ENCODE measurements at places on chromosomes 6 and 20.
A peak's percentile ranks its signal among the peaks of the same experiment; 100 is the strongest.

GRCh38 chr6:92050216-92050615 is 1369.1 kb downstream of the EPHA7 start:
- no peak for DNase-seq

DNA sequence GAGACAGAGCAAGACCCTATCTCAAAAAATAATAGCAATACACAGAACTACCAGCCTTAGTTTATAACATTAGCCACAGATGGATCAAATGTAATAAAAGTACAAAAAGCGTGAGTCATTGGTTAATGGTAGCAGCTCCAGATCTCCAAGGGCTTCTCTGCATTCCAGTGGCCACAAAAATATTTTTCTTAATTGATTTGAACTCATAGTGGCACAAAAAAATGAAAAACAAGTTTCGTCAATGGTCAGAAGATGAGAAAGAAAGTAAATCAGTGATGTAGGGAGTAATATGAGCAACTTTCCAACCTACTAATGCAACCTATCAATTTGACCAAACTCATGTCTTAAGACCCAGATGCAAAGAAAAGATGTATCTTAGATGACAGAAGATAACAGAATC is 79.6 kb downstream of the CEP57L1 start:
- DNase-seq = no peak

DNA sequence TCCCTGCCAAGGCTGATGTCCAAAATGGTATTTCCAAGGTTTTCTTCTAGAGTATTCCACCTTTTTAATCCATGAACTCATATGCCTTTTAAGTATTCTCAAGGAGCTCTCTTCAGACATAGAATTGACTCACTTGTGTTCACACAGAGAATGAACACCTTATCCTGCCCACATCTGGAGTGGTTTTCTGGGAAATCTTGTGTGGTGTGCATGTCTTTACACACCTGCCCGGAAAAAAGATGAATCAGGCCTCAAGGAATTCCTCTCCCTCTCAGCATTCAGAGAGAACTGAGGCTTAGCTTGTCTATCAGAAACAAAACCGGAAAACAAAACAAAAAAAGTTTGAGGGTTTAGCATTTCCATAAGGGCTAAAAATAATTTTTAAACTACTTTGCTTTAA is 148.8 kb downstream of the TFAP2A start:
- no peak for DNase-seq

GRCh38 chr20:62704341-62704948 is 4.2 kb upstream of the NTSR1 start:
- peak; percentile 63 for DNase-seq

GRCh38 chr6:148524976-148525375 is 182.3 kb downstream of the SASH1 start:
- no peak for DNase-seq

DNA sequence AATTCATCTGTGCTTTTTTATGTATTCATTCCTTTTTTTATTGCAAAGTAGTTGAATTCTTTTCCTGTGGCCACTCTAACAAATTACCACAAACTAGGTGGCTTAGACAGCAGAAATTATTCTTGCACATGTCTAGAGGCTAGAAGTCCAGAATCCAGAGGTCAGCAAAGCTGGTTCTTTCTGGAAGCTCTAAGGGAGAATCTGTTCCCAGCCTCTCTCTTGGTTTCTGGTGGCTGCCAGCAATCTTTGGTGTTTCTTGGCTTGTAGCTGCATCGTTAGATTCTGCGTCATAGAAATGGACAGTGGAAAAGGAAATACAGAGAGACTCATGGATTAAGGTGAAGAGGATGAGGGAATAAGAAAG is 39.3 kb downstream of the GSTA2 start:
- no peak for DNase-seq

DNA sequence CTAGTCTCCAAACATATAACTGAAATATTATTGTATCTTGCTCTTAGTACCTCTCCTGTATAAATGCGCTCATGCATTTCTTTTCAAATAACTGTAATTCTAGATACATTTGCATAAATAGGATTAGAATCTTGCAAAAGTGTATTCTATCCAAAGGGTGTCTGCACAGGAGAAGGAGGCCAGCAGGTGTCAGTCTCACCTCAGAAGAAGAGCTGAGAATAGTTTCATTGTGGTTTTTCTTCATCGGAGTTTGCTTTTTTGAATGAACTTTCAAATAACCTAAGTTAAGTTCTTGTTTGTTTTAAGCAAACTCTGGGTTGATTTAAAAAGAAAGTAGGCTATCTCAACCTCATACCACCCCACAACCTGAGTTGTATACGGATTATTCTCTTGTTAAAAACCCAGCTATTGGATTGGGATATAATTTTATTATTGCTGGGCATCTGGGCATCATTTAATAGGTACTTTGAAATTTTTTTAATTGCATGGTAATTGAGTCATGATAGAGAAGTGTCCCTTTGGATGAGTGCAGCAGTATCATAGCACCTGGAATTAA is 125.0 kb upstream of the MLIP start:
- DNase-seq = no peak

GRCh38 chr6:31907158-31907813 is 5.4 kb upstream of the ZBTB12 start:
- DNase-seq = no peak

- no peak for DNase-seq
These were observed 40.8 kb downstream of the ZFAND3 start for GRCh38 chr6:37860226-37860839.

DNA sequence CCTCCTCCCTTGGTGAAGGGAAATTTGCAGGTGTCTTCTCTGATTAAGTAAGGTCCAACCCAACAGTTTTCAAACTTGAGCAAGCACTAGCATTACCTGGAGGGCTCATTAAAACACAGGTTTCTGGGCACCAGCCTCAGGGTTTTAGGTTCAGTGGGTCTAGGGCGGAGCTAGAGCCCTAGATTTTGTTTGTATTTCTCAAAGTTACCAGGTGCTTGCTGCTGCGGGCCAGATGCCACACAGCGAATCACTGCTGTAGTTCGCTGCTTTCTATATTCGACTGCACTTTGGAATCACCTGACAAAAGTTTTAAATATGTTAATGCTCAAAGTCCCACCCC is 869 bp downstream of the COL21A1 start:
- no peak for DNase-seq

- DNase-seq = no peak
These were observed 224.3 kb downstream of the MAFB start for GRCh38 chr20:40464731-40465208.

DNA sequence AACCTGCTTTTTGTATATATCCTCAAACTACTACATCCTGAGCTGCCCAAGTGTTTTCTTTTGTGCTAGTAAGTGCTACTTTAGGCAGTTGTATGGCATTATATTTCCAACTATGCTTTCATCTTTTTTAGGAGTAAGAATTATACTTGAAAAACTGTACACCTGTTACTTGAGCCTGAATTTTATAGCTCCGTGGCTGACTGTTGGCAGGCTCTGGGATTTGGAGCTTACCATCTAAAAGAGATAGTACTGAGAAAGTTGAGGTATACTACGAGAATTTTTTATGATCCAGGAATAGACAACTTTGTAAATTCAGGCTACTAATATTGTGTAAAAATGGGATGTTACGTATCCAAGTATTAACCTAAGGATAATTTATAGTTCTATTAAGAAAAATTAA is 32.4 kb downstream of the RNF217 start:
- no peak for DNase-seq

GRCh38 chr20:59145924-59146779 is 17.5 kb upstream of the ZNF831 start:
- DNase-seq = no peak

- no peak for DNase-seq
These were observed 31.7 kb downstream of the C6orf58 start for GRCh38 chr6:127608554-127609270.

GRCh38 chr6:37171201-37171969 is 1.4 kb downstream of the PIM1 start:
- no peak for DNase-seq

GRCh38 chr6:62492192-62492822 is 206.3 kb upstream of the KHDRBS2 start:
- DNase-seq = no peak

DNA sequence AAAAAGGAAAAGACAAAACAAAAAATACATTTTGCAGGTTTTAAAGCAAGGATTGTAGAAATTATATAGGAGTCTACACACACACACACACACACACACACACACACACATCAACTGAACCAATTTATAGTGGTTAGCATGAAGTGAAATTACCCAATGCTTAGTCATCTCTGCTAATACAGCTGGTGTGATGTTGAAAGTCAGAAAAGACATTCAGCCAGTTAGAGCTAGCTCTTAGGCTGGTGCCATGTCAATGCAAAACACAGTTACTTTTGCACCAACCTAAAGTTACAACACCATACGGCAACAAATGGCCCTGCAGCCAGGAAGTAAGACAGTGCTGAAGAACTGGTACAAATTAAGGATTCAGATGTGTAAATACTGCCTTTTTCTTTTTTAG is 15.2 kb downstream of the FAM210B start:
- DNase-seq = peak; percentile 89

GRCh38 chr20:16040742-16041141 is 532.5 kb downstream of the KIF16B start:
- no peak for DNase-seq

DNA sequence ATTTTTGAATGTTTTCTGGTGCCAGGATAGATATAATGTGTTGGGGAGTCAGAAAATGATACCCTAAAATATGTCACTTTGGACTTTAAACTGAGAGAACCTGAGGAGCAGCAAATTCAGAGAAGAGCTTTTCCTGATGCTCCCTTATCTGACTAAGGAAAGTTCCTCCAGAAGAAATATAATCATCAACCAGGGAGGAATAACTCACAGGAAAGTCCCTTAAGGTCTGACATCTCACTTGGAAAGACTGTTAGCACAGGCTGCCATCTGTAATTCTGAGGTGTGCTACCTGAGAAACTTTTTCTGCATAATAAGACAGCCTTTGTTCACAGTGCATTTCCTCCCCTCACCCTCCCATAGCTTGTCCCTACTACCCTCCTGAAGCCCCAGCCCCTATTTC is 218.6 kb downstream of the SYNE1 start:
- DNase-seq = no peak

DNA sequence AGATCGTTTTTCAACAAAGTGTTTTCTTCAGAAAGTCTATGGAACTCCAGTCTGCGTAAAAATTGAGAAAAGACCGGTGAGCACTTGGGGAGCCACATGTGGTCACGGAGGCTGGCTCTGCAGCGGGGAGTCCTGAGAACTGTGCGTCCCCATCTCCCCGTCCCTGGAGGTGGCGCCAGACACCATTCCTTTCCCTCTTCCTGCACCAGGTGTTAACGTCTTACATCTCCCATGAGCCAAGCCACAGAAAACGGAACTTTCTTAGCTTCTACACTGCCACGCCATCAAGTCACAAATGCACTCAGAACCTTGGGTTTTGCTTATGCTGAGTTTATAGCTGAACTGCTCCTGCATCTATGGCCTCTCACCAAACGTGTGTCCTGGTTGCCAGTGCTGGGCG is 62.6 kb downstream of the GINS1 start:
- no peak for DNase-seq

DNA sequence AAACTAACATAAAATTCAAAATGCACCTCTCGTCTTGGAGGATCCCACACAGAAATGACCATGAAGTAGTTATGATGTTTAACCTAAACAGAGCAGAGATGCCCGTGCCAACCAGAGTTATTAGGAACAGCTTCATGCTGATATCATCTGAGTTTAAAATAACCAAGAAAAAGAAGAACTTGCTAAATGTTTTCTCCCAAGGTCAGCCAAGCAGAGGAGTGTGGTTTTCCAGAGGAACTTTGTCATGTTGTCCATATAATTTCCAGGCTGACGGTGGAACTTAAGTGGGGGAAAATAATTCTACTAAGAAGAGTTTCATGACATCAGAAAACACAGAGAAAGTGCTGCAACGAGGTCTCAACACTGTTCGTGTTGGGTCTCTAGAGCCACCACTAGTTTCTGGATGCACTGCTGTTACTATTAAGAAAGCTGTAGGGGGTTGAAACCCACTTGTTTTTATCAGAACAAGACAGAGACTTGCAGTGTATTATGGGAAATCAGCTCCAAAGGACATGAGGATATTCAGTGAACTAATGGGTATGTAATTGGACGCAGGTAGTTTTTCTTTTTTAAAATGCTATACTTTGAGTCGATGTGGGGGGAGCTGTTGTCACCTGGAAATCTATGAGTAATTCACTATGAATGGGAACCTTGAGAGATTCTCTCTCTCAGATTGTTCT is 5.2 kb downstream of the AGPAT4 start:
- DNase-seq = no peak

- DNase-seq = no peak
These were observed 186.2 kb downstream of the GPX5 start for GRCh38 chr6:28711788-28712341.

GRCh38 chr20:41316051-41316450 is 1.5 kb downstream of the ZHX3 start:
- no peak for DNase-seq

- no peak for DNase-seq
These were observed 56.0 kb upstream of the MYL9 start for GRCh38 chr20:36485286-36485685.

DNA sequence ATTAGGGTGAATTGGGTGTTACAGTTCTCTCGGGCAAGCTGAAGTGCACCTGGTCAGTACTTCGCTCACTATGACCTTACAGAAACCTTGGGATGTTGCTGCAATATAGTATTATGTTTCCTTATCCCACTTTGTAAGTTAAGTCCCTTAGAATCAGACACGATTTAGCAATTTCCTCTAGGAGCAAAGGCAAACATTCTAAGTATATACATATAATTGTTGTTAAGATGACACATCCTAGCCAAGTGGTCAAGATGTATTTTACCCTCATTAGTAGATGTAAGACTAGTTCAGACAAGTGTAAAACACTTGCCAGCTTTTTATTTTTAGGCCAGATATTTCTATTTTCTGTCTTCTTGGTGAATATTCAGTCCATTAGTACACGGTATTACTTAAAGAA is 31.1 kb upstream of the RGS17 start:
- DNase-seq = no peak

GRCh38 chr6:128068119-128068479 is 167.2 kb upstream of the THEMIS start:
- DNase-seq = no peak

DNA sequence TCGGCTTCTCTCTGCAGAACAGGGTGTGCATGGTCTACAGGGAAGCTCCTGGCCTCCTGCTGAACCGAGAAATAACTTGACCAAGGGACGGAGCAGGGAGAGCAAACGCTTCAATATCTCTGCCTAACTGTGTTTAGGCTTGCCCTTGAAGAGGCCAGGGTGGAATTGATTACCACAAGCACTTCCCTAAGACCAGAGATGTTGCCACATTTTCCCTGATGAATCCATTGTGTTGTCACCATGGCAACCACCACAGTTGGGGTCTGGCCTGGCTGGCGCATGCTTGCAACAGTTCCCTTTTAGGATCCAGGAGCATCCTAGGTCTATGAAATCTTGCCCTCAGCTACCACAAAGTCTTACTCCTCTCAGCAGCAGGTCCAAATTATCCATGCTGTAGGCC is 213.5 kb upstream of the SULF2 start:
- no peak for DNase-seq

DNA sequence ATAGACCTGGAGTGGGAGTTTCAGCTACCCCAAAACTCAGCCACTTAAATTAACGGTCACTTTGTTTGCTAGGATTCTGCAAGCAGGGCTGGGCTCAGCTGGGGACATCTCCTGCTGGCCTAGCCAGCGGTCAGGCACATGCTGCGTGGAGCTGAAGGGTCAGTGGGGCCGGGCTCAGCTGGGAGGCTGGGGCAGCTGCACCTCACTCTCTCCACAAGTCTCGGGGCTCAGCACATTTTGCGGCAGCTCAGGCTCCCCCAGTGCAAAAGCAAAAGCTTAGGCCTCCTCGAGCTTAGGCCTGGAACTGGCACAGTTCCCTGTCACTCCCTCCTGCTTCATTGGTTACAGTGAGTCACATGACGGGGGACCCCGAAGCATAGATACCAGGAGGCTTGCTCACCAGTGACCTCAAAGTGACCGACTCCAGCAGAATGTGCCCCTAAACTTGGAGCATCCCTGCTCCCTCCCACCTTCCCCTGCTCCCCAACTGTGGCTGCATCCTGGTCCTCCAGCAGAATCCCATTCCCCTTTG is 80.6 kb upstream of the CST7 start:
- no peak for DNase-seq

All from non-pigmented ciliary epithelial cell (primary cell).